Stimulated activated CD4-positive, alpha-beta T cell treated with anti-CD3 and anti-CD28 coated beads, Interleukin-4, amount 100 ng/mL, for 24 hours (primary cell): ENCODE measurements at places on chromosomes 1 and 21.

GRCh38 chr1:62335656-62336055 is 16.4 kb upstream of the KANK4 start:
- no peak for DNase-seq

DNA sequence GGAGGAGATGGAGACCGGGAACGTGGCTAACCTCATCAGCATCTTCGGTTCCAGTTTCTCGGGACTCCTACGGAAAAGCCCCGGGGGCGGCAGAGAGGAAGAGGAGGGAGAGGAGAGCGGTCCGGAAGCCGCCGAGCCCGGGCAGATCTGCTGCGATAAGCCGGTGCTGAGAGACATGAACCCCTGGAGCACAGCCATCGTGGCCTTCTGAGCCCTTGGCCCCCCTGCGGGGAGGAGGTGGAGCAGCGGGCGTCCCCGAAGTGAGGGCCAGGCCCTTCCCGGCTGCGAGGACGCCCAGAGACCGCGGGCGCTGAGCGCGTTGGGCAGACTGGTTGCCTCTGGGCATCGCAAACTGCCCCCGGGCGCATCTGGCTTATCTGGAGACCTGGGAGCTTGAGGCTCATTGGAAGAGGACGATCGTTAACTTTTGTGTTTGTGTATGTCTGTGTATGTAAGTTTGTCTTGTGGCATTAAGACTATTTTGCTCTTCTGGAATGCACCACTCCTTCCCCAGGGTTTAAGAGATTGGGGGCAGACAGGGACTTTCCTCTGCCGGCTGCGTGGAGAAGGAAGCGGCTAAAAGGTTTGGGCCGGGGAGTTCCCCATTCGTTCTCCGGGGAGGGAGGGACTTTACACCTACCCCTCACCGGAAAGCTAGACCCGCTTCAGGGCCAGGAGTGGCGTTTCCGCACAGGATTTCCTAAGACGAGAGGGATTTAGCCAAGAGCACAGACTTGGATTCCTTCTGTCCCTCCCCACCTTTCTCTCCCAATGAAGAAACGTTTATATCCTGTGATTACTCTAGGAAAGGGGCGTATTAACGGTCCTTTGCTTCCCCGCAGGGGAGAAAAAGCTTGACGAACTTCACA is 1.4 kb downstream of the IER5 start:
- DNase-seq = peak; percentile 81

GRCh38 chr1:54792686-54793282 is 8.3 kb downstream of the TTC22 start:
- DNase-seq = no peak

- DNase-seq = no peak
These were observed 84.3 kb downstream of the HS2ST1 start for GRCh38 chr1:86998727-86999126.

DNA sequence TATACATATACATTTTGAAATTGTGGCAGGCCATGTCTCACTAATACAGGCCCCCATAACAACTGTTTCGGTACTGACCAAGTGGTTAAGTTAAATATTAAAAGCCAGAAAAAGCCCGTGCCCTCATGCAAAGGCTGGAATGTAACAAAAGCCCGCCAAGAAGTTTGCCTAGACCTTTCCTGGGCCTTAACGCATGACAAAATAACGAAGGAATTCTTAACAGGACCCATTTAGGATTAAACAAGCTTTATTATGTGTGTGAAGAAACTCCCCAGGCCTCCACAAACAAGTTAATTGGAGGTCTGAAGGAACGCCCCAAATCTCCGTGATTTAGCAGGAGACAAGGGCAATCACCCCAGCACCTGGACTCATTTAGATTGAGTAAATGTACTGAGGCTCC is 42.4 kb downstream of the TNFSF4 start:
- no peak for DNase-seq

- no peak for DNase-seq
These were observed 21.0 kb downstream of the RNPC3 start for GRCh38 chr1:103546496-103546895.

- DNase-seq = no peak
These were observed 126.5 kb downstream of the ADSS2 start for GRCh38 chr1:244325056-244325758.

- no peak for DNase-seq
These were observed 6.2 kb upstream of the CD34 start for GRCh38 chr1:207917080-207917479.

- no peak for DNase-seq
These were observed 96.9 kb downstream of the LPAR3 start for GRCh38 chr1:84795966-84796600.

DNA sequence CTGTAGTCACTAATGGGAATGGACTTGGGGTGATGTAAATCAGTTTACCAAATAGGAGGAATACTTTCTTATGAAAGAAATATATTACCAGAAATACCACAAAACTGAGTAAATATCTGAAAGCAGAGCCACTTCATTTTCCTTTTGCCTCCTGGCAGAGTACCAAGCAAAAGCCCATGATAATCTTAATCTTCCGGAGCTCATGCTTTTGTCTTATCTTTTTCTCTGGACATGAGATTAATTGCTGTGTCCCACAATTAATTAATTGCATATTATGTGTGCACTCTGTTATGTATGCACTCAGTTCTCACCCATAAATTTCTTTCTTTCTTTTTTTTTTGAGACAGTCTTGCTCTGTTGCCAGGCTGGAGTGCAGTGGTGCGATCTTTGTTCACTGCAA is 94.1 kb upstream of the PDE4B start:
- no peak for DNase-seq

DNA sequence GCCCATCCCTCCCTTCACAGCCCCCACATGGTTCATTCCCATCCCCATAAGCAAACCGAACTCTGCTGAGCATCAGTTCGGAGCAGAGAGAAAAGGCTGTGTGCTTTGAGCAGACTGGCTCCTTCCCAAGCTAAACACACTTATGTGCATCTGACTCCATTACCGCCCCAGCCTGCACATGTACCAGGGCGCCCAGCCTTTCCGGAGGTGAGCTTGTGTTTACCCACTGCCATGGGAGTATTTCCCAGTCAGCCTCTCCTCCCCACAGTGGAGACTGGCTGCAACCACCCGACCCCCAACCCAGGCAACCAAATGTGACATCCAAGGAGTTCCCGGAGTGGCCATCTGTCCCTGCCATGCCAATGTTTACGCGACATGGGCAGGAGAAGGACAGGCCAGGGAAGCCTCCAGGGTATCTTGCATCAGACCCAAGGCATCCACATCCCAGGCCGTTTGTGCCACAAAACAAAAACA is 9.4 kb downstream of the TIAM1 start:
- DNase-seq = no peak

DNA sequence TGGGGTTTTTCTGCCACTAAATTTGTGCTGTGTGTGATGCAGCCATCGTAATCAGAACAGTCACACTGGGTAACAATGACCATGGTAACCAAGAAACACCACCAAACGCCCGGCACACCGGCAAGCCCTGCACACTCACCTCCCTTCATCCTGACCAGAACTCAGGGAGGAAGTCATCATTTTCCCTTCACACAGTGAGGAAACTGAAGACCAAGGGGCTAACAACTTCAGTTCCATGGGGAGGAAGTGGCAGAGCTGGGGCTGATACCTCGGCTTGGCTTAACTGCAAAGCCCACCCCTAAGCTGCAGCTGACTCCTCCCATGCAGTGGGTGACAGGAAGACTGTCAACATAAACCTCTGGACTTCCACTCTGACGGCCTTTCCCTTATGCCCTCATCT is 69.3 kb upstream of the BCAR3 start:
- DNase-seq = no peak

GRCh38 chr1:116999596-116999995 is 2.0 kb upstream of the CD101 start:
- DNase-seq = no peak

DNA sequence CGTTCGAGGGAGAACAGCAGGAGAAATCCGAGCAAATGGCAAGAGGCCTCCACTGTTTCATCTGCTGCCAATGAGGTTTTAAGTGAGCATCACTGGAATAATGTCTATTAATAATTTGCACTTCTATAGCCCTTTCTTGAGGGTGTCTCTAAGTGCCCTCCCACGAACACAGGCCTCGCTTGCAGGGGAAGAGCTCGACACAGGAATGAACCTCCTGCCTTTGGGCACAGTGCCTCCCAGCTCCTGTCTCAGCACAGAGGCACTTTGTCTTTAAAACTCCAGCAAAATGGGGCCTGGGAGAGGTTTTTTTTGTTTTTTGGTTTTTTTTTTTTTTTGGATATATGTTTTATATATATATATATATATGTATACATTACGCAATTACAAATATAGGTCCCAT is 56.6 kb downstream of the OLIG1 start:
- no peak for DNase-seq

GRCh38 chr1:230387296-230387695 is 38.8 kb downstream of the PGBD5 start:
- no peak for DNase-seq

DNA sequence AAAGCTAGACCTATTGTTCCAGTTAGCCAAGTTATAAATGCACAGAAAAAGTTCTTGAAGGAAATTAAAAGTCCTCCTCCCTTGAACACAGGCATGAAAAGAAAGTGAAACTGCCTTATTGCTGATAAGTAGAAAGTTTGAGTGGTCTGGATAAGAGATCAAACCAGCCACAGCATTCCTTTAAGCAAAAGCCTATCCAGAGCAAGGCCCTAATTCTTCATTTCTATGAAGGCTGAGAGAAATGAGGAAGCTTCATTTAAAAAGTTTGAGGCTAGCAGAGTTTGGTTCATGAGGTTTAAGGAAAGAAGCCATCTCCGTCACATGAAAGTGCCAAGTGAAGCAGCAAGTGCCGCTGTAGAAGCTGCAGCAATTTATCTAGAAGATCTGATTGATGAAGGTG is 2.7 kb upstream of the SSX2IP start:
- DNase-seq = no peak

GRCh38 chr21:27078915-27079314 is 112.0 kb upstream of the ADAMTS5 start:
- no peak for DNase-seq

GRCh38 chr1:15196807-15197530 is 43.4 kb downstream of the TMEM51 start:
- no peak for DNase-seq

GRCh38 chr1:41347276-41347675 is 14.0 kb upstream of the FOXO6 start:
- DNase-seq = no peak

- no peak for DNase-seq
These were observed 115.1 kb downstream of the PROX1 start for GRCh38 chr1:214102907-214103306.

GRCh38 chr1:72285074-72285425 is 2.7 kb upstream of the NEGR1 start:
- no peak for DNase-seq

DNA sequence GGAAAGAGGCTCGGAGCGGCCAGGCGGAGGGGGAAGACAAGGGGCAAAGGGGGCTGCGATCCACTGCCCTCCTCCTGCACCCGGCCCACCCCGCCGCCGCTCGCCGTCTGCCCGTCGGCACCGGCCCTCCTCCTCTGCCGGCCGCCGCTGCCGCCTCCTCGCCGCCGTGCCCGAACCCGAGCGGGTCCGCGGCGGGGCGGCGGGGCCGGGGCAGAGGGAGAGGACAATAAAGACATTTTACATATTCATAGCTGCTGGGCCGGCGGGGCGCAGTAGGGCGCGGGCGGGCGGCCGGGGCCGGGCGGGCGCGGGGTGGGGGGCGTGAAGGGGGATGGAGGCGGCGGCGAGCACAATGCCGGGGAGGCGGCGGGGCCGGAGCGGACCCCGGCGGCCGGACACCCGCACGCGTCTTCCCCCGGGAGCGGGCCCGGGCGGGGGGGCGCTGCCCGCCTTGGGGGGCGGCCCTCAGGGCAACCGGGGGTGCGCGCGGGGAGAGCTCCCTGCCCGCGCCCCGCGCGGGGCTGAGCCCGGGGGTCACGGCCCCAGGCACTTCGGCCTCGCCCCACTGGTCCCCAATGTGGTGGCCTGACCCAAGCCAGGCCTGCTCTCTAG is 546 bp downstream of the POU2F1 start:
- no peak for DNase-seq

- DNase-seq = no peak
These were observed 24.1 kb upstream of the ETV3 start for GRCh38 chr1:157162345-157162744.

DNA sequence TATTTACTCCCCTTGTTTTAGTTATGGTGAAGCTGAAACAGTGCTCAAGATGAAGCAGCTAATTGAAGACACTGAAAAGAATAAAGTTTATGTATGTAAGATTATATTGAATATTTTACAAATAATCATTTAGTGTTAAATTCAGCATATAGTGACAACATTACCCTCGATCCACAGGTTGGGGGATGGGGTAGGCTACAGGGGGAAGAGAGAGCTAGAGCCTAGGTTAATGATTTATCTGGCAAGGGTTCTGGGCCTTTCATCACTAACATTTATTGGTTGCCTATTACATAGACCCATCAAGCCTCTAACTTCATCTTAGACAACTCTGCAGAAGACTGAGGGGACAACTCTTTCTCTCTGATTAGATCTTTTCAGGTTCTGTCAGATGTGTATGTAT is 21.3 kb downstream of the ZCCHC17 start:
- no peak for DNase-seq

DNA sequence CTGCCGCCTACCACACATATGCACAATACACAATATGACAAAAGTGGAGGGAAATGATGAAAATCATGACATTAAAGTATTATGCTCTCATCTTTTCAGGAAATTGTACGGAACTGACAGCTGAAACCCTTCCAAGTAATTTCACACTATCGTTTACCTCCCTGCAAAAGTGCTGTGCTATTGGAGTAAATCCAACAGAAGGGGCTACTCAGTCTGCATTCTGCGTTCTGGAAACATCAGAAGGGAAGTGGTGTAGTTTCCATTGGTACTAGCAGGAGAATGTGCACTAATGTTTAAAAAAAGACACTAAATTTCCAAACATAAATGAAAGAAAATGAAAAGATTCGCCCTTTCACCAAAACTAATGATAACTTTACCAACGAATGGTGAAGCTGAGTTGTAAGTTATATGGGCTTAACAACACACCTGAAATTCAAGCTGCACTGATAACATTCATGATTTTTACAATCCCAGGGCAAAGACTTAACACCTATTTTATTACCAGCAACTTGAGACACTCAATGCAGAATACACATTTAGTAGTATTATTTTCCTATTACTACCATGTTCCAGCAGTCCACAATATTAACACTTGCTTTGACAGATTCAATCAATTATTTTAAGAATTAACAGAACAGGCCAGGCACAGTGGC is 3.2 kb downstream of the DENND1B start:
- no peak for DNase-seq

- DNase-seq = no peak
These were observed 66.4 kb upstream of the IL12RB2 start for GRCh38 chr1:67241200-67241746.

DNA sequence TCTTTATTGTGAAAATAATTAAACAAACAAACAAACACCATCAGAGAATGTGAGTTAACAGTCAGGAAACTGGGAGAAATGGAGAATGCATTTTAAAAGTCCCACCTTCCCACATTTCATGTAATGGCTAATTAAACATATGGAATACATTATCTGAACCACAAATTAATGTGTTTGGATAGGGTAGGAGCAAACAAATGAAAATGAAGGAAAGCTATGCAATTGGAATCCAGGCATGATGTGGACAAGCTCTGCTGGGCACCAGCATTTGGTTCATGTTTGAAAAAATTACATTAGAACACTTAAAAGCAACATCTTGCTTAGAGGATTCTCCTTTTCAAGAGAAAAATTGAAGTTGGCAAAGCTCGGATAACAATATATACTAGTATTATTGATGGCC is 628.1 kb downstream of the LMO4 start:
- DNase-seq = no peak
